ENCODE measurements at places on chromosomes 13 and 19. TPM values are rescaled to one million over a fixed set of nuclear protein-coding genes. Genes with fewer than 3 reads are reported as not detected.

The POGLUT2 gene
- 3.1 TPM for total RNA-seq

The COX6B2 gene
- not detected for total RNA-seq

The KIR2DL4 gene
- not detected for total RNA-seq

DNA sequence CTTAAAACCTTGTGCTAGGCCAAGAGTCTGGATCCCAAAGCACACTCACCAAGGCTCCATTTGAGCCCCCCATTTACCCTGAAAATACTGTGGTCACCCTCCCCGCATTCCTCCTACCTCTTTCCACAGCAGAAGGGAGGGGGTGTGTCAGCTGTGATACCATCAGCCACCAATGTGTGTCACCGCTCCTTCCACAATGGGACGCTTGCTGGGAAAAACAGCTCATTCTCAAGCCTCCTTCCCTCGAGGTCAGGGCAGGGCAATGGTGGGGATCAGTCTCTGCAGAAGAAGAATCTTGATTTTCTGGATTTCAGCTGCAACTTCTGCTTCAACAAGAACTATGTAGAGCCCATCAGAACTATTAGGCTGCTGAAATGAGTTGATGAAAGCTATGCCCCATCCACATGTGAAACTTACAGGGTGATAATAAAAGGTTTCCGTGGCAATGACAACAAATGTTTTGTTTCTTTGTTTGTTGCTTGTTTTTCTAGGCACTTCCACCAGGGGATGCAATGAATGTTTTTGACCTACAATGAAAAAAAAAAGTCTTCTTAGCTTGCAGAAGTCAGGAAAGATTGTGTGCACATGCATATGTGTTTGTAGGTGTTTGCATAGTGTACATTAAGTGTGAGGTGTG is 26.4 kb upstream of the ZNF507 start:
- no peak for DNase-seq

DNA sequence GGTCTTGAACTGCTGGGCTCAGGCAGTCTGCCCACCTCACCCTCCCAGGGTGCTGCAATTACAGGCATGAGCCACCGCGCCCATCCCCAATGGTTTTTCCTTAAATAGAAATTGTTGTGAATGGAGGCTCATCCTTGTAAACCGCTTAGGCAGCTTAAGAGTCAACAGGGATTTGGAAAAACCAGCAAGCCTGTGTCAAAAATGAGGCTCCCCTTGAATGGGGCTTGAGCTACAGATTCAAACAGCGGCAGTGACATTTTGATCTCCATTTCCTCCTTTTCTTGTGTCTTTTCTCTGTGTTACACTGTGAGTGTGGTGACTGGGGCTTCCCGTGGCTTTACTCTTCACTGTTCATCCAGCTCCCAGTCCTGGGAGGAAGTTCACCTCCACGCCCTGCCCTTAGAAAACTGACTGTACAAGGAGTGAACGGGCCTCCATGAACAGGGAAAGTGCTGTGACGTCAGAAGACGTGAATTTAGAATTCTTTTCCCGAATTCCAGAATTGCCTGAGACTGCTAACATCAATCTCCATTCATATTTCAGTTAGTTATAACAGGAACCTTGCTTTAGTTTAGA is 15.3 kb upstream of the RAB8A start:
- DNase-seq: no peak

Measured in sigmoid colon (tissue), 7 donors.